CD4-positive, alpha-beta T cell treated with Interleukin-6 for 4 hours (primary cell): ENCODE measurements at places on chromosomes 2 and 18.

DNA sequence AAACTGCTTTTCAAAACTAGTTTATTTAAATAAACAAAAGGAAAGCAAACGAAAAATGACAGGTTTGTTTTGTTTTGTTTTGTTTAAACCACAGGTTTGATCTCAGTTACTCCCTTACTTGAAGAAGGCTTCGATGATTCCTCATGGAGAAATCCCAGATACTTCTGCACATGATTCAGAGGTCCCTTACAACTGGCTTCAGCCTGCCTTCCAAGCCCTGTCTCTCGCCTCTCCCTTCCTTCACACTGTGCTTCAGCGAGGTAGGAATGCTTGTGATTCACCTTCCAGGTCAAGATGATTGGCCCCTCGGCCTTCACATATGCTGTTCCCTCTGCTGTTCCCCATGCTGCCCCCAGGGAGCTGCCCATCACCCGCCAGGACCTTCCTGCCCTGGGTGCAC lies 104.1 kb upstream of the ITGA6 start:
- DNase-seq = no peak

- DNase-seq = no peak
Observed at GRCh38 chr2:239905884-239906654, 119.1 kb downstream of the NDUFA10 start.

DNA sequence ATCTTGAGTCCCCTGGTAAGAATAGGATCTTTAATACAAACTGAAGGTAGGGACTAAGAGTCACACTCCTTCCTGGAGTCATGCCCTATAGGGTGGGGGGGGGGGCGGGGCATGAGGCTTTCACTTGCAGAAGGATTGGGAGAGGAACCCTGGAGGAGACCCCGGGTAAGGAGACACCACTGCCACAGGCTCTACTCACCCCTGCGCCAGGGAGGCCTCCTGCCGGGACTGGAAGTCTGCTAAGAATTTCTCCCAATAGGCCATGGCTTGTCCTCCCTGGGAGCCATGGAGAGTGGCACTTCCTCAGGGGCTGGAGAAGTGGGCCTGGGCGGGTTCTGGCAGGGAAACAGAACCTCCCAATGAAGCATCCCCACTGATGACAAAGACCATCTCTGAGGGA lies 645.3 kb upstream of the RAB6C start:
- DNase-seq = no peak

- DNase-seq = no peak
Observed at GRCh38 chr18:23631312-23631711, 31.4 kb downstream of the ANKRD29 start.

- DNase-seq = no peak
Observed at GRCh38 chr2:58812771-58813344, 571.7 kb upstream of the FANCL start.

DNA sequence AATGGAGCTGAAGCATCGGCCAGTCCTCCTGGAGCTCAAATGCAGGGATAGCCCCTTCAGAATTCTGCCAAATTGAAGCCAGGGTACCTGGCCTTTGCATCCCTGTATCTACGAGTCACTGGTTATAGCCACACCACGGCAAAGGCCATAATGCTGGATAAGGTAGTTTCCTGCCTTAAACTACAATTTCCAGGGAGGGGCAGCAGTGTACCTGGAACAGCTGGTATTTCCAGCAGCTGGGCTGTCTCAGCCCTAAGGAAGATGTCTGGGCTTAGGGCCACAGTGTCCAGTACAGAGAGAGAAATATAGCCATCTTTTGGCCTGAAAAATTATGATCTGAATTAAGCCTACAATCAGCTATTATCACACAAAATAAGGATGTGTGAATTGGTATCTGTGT lies 180.3 kb downstream of the GCA start:
- DNase-seq = no peak

DNA sequence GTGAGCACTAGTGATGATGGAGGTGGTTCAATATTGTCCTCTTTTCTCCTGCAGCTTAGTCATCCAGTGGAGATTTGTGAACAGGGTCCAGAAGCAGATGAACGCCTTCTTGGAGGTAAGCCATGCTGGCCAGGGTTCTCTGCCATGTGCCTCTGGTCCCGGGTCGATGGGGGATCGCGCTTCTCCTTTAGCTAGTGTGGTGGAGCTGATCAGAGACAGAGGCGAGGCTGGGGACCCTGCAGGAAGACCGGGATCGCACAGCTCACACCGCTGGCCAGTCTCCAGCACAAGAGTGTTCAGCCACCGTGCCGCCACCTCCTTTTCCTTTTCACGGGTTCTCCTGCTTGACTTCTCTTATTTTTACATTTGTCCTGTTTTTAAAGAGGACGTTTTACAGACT lies 243.4 kb downstream of the ALPK2 start:
- DNase-seq = no peak

- no peak for DNase-seq
Observed at GRCh38 chr18:52572036-52573000, 232.3 kb downstream of the DCC start.
